Esophagus muscularis mucosa (tissue), 4 donors: ENCODE measurements at places on chromosomes 3 and 15. TPM values are rescaled to one million over a fixed set of nuclear protein-coding genes. Genes with fewer than 3 reads are reported as not detected.
A peak's percentile ranks its signal among the peaks of the same experiment; 100 is the strongest.

DNA sequence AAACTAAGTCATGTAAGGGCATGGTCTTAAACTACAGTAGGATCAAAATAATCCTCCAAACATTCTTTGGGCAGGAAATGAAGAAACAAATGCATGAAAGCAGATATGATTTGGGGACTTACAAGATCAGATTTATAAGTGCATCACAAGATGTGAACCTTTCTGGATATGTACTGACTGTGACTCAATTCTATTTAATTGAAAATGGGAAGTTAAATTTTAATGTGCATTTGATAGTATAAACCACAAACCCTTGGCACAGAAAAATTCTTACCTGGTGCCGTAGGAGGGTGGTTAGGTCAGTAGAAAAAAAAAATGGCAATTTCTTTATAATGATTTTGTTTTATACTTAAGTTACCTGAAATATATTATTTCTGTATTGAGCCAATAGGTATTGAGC is 262.5 kb upstream of the TGFBR2 start:
- no peaks in the 10 kb centered on the region for H3K27me3 ChIP-seq
- no peaks in the 10 kb centered on the region for H3K36me3 ChIP-seq
- no peak overlapping the region for H3K4me3 ChIP-seq
- DNase-seq, result no peak
- no peak overlapping the region for H3K27ac ChIP-seq
- H3K4me1 ChIP-seq, result peaks cover 24% of the 10 kb centered on the region

DNA sequence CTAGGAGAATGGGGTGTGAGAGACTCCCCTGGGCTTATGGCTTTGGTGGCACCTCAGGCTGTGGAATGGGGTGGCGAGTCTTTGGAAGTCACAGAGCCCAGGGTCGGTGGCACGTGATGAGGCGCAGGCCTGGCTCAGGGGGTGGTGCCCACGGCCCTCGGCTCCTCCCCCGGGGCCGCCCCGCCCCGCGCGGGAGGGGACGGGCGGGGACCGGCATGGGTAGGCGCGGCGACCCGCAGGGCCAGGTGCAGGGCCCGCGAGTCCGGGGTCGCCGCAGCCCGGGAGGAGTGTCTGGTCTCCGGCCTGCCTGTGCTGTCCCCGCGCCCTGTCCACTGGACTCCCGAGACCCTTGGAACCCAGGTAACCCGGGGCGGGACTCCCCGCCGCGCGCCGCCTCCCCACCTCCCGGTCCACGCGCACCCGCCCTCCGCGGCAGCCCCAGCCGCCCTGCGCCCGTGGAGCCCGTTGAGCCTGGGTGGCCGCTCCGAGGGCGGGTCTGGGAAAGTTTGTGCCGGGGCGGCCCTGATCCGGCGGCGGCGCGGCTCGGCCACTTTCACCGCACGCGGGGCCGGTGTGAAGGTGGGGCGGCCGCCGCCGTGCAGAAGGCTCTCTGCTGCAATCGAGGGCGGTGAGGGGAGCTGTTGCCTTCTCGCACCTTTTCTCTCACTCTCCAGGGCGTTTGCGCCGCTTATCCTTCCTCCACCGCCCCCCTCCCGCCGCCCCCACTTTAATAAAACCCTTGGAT is at the start of gene PAQR5:
Gene PAQR5, plus strand, starts transcription at position 216 of the 745 bp plus-strand sequence. CDS start 61,169 bp downstream, outside the sequence.
- no peak within 1 kb of the TSS for H3K27ac ChIP-seq
- no peak for DNase-seq
- peak within 1 kb of the TSS; percentile 61 for H3K4me3 ChIP-seq
- H3K4me1 ChIP-seq, result peaks cover 14% of the 10 kb centered on the region
- H3K36me3 ChIP-seq, result no peaks in the 10 kb centered on the region

DNA sequence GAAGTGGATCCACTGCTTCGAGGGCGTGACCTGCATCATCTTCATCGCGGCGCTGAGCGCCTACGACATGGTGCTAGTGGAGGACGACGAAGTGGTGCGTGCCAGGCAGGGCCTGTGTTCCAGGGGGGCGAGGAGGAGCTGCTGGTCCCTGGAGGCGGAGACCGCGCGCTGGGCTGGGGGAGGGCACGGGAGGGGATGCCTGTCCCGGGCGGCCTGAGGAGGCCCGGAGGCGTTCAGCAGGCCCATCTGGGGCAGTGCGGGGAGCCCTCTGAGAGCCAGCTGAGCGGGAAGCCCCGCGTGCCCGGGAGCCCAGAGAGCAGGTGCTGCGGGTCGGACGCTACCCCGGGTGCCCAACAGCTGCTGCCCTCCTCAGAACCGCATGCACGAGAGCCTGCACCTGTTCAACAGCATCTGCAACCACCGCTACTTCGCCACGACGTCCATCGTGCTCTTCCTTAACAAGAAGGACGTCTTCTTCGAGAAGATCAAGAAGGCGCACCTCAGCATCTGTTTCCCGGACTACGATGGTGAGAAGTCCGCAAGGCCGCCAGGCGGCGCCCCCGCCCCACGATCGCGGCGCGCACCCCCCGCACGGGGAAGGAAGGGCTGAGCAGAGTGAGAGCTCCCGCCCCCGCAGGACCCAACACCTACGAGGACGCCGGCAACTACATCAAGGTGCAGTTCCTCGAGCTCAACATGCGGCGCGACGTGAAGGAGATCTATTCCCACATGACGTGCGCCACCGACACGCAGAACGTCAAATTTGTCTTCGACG is 2.9 kb downstream of the GNAT1 start:
- DNase-seq, result peak; percentile 93
- H3K27me3 ChIP-seq, result peaks cover 27% of the 10 kb centered on the region
- no peaks in the 10 kb centered on the region for H3K36me3 ChIP-seq
- peak overlapping the region; percentile 21 for H3K4me3 ChIP-seq
- peaks cover 18% of the 10 kb centered on the region for H3K4me1 ChIP-seq
- H3K27ac ChIP-seq, result no peak overlapping the region

DNA sequence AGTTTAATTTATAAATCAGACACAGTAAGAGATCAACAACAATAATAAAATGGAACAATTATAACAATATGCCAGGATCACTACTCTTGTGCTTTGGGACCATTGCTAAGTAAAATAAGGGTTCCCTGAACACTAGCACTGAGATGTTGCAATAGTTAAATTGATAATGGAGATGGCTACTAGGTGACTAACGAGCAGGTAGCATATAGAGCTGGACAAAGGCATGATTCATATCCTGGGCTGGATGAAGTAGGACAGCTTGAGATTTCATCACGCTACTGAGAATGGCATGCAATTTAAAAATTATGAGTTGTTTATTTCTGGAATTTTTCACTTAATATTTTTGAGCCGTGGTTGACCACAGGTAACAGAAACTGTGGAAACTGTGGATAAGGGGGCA is 20.7 kb upstream of the MYZAP start:
- H3K27ac ChIP-seq, result no peak overlapping the region
- DNase-seq, result no peak
- H3K4me1 ChIP-seq, result peaks cover 8% of the 10 kb centered on the region
- H3K27me3 ChIP-seq, result no peaks in the 10 kb centered on the region
- H3K36me3 ChIP-seq, result no peaks in the 10 kb centered on the region

DNA sequence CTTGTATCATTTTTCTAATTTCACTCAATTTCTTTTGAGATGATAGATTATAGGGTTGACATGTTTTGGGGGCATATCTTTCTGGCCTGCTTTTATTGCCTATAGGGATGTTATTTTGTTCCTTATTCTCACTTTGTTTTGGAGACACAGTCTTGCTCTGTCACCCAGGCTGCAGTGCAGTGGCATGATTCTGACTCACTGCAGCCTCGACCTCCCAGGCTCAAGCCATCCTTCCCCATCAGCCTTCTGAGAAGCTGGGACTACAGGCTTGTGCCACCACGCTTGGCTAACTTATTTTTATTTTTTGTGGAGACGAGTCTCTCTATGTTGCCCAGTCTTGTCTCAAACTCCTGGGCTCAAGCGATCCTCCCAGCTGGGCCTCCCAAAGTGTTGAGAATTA is 72.8 kb upstream of the FAN1 start:
- no peaks in the 10 kb centered on the region for H3K27me3 ChIP-seq
- H3K36me3 ChIP-seq, result no peaks in the 10 kb centered on the region

- DNase-seq, result no peak
- no peaks in the 10 kb centered on the region for H3K4me1 ChIP-seq
Observed at GRCh38 chr3:150778793-150779401, 15.9 kb upstream of the SIAH2 start.

DNA sequence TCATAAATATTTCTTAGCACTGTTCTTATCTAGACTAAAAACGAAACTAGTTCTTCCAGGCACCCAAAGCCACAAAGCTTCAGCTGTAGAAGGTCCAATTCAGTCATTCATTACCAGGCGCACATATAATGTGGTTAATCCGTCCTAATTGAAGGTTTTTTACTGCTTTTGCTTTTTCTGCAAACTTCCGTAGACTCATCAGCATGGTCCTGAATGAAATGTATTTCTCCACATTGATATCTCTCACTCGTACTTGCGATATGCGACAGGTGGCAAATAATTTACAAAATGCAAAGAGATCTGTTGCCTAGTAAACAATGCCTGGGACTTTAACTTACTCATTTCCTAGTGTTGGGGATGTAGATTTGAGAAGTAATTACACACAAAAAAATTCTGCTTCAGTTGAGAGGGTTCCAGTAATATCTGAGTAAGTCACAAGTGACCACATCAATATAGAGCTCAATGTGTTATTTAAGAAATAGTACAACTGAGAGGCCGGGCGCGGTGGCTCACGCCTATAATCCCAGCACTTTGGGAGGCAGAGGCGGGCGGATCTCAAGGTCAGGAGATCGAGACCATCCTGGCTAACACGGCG is 75.0 kb upstream of the MBNL1 start:
- no peak overlapping the region for H3K27ac ChIP-seq
- H3K4me3 ChIP-seq, result no peak overlapping the region
- H3K36me3 ChIP-seq, result no peaks in the 10 kb centered on the region
- DNase-seq, result no peak
- no peaks in the 10 kb centered on the region for H3K27me3 ChIP-seq

GRCh38 chr15:90929246-90930019 is 2.9 kb downstream of the HDDC3 start:
- H3K27ac ChIP-seq, result peak overlapping the region; percentile 86
- peak overlapping the region; percentile 63 for H3K4me3 ChIP-seq
- no peaks in the 10 kb centered on the region for H3K27me3 ChIP-seq
- peaks cover 47% of the 10 kb centered on the region for H3K4me1 ChIP-seq

- H3K27ac ChIP-seq, result no peak overlapping the region
- DNase-seq, result no peak
- no peak overlapping the region for H3K4me3 ChIP-seq
Observed at GRCh38 chr15:50247819-50248655, 17.5 kb downstream of the HDC start.

DNA sequence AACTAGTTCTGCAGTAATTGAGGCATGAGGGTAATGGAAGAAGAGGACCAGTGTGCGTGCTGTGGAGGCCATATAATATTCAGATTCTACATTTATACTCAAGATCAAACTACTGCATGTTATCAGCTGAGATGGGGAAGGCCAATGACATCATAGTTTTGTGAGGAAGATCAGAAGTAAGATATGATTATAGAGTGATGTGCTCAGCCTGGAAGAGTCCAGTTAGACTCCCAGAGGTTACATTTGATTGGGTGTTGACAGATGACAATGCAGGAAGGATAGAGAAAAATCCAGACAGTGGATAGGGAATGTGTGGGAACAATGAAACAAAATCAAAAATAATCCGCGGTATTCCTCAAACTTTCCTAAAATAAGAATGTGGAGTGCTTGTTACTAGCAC is 35.4 kb downstream of the GOLIM4 start:
- no peak overlapping the region for H3K27ac ChIP-seq
- H3K27me3 ChIP-seq, result no peaks in the 10 kb centered on the region
- H3K36me3 ChIP-seq, result no peaks in the 10 kb centered on the region
- DNase-seq, result no peak
- peaks cover 25% of the 10 kb centered on the region for H3K4me1 ChIP-seq
- no peak overlapping the region for H3K4me3 ChIP-seq

DNA sequence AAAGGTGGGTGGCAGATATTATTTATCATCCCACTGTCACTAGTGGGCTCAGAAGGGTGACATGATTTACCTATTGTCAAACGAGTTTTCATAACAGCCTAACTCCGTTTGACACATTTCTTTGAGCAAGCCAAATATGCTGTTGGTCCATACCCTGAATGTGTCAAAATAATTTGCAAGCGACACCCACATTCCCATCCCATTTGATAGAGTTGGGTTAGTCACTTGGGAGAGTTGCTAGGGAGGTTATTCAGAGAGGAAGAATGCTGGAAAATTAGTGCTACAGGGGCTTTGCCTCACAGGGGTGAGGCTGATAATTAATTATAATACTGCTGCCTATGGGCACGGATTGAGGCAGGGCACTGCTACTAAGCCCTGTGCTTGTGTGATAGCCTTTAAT is 98.5 kb upstream of the FHIT start:
- no peak overlapping the region for H3K27ac ChIP-seq
- no peaks in the 10 kb centered on the region for H3K36me3 ChIP-seq
- DNase-seq, result no peak

DNA sequence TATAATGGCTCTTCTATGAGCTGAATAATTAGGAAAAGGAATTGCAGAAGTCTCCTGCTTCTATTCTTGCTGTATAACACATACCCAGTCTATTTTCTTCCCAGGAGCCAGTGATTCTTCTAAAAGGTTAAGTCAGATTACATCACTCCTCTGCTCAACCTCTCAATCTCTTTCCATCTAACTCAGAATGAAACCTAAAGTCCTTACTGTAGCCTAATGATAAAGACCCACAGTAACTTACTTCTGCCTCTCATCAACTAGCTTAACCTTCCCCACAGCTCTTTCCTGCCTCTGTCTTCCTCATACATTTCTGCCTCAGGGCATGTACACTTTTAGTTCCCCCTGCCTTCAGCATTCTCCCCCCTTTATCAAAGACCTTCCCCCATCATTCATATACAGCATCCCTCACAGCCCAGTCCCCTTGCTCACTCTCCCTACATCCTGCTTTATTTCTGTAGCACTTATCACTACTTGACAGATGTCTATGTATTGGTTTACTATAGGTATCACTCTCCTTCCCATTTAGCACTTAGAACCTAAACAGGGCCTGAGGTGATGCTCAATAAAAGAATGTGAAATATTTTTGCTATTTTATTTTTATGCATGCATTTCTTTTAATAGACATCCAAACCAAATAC is 28.5 kb upstream of the CMTM6 start:
- no peak overlapping the region for H3K4me3 ChIP-seq
- peaks cover 72% of the 10 kb centered on the region for H3K36me3 ChIP-seq
- H3K4me1 ChIP-seq, result peaks cover 9% of the 10 kb centered on the region
- no peak for DNase-seq

GRCh38 chr3:87225659-87226058 is 1.4 kb upstream of the CHMP2B start:
- DNase-seq, result no peak
- no peaks in the 10 kb centered on the region for H3K36me3 ChIP-seq
- peaks cover 28% of the 10 kb centered on the region for H3K4me1 ChIP-seq
- no peak overlapping the region for H3K27ac ChIP-seq
- no peaks in the 10 kb centered on the region for H3K27me3 ChIP-seq

GRCh38 chr3:153221748-153222162 is 59.7 kb downstream of the RAP2B start:
- H3K27me3 ChIP-seq, result no peaks in the 10 kb centered on the region
- peak overlapping the region; percentile 48 for H3K27ac ChIP-seq
- H3K4me1 ChIP-seq, result peaks cover 7% of the 10 kb centered on the region
- no peak overlapping the region for H3K4me3 ChIP-seq
- peak; percentile 92 for DNase-seq

- no peaks in the 10 kb centered on the region for H3K36me3 ChIP-seq
- H3K27me3 ChIP-seq, result no peaks in the 10 kb centered on the region
- H3K4me1 ChIP-seq, result peaks cover 12% of the 10 kb centered on the region
- no peak overlapping the region for H3K4me3 ChIP-seq
- no peak overlapping the region for H3K27ac ChIP-seq
- DNase-seq, result no peak
Observed at GRCh38 chr15:70768257-70768883, 5.0 kb upstream of the UACA start.

The CYP1A2 gene
- not detected for total RNA-seq

The SEMA3G gene
- total RNA-seq, result 7.1 TPM

The TMEM207 gene
- total RNA-seq, result not detected

The ANKRD34C gene
- total RNA-seq, result not detected
